ENCODE measurements at places on chromosomes 5 and 9.

DNA sequence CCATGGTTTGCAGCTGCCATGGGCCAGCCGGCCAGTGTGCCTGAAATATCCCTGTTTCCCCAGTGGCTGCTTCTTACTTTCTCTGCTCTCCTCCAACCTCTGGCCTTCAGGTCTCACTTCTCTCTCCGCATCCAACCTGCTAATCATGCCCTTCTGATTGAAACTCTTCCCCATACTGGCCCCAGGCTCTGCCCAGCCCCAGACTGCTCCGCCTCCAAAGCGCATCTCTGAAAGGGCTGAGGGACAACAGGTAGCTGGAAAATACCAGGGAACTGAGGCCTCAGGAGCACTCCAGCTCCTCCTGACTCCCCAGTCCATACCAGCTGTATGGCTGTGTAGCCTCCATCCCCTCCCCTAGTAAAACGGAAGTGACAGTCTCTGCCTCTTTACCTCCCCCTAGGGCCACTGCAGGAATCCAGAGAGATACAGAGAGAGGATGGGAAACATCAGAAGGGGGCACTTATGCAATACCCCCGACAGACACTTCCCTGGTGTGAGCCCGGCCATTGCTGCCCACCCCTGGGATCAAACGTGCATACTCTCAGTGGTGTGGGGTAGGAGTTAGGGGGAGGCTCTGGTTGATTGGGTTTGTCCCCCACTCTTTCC is 34.2 kb downstream of the PAX5 start:
- no peak for DNase-seq

DNA sequence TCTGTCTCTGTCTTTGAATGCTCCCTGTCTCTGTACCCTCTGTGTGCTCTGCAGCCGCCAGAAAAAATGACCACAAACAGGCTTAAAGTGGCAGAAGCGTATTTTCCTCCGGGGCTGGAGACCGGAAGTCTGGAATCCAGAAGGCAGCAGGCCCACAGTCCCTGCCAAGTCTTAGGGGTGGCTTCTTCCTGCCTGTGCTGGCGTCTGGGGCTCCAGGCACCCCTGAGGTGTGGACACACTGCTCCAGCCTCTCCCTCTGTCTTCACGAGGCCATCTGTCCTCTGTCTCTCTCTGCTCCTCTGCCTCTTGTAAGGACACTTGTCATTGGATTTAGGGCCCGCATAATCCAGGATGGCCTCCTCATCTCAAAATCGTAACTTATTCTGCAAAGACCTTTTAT is 298.4 kb upstream of the IRX4 start:
- no peak for DNase-seq

DNA sequence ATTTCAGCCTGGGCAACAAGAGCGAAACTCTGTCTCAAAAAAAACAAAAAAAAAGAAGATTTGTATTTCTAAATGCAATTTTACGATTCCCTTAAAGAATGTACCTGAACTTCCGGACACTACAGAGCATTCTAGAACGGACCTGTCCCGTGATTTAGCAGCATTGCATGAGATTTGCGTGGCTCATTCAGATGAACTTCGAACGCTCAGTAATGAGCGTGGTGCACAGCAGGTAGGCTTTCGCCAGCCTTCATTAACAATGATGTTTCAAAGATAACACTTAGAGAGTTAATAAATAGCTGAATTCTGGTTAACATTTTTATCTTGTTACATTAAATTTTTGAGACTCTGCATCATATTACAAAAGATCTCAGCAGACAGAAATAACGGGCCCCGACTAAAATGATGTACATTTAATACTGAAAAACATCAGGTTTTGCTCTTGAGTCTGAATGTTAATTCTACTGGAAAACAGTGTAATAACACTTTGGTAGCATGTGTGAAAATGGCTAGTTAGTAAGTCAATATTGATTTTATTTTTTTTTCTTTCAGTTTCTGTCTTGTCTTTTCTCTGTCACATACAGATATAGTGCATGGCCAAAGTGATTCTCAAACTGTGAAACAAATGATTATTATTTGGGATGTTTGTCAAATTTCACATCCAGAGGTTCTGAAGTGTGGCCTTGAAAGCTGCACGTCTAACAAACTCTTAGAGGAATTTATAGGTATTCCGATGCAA is 23.3 kb downstream of the CCNH start:
- no peak for DNase-seq

GRCh38 chr5:176996780-176997179 is 9.8 kb downstream of the UIMC1 start:
- no peak for DNase-seq

- DNase-seq: peak; percentile 85
These were observed 17.9 kb upstream of the ASS1 start for GRCh38 chr9:130426883-130427282.

DNA sequence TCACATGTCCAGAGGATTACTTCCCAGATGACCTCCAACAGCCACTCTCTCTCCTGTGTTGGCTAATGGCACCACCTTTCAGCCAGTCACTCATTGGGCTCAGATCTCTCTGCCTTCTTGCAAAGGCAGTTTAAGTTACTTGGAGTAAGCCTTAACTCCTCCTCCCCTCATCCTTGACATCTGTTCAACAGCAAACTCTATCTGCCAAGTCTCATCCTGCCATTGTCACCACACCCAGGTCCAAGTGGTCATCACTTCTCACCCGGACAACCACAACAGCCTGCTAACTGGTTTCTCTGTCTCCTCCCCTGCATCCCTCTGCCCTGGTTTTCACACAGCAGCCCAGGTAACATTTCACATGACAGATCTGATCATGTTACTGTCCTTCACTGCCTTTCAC is 58.5 kb downstream of the DCP2 start:
- no peak for DNase-seq

GRCh38 chr9:27888661-27889295 is 315.5 kb upstream of the C9orf72 start:
- peak; percentile 3 for DNase-seq

DNA sequence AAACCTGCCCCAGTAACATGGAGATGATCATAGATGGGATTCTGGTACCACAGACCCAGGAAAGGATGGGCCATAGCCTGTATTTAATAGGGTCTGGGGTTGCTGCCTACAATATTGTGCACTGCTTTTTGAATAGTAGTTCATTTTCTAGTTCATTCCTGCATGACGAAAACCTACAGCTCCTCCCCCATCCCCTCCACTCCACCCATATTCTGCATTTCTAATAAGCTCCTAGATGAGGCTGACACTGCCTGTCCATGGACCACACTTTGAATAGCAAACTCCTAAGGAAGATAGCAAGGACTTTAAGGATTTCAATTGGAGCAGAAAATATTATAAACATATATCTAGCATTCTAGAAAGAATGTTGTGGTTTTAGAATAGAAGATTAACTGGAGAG is 75.5 kb downstream of the ISOC1 start:
- DNase-seq: no peak

DNA sequence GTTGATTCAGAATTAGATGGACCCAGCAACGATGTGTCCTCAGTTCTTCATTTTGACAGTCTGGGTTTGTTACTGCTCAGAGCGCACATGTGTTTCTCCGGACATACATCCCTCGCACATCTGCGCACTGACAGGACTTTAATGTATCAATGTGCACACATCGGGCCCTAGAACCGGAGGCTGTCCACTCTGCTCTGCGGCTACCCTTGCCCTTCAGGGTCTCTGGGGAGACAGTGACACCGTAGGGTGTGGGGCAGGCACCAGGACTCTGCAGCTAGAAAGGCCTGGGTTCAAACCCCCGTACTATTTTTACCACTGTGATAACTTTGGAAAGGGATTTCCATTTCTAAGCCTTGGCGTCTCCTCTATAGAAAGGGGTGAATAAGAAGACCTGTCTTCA is 23.5 kb upstream of the LPCAT1 start:
- no peak for DNase-seq

- no peak for DNase-seq
These were observed 75.7 kb downstream of the MEF2C start for GRCh38 chr5:88807327-88807726.

- DNase-seq: no peak
These were observed 291.1 kb downstream of the DMAC1 start for GRCh38 chr9:7508516-7508915.

Data from cardiac fibroblast (primary cell).